ENCODE measurements at places on chromosomes 11 and 22.

DNA sequence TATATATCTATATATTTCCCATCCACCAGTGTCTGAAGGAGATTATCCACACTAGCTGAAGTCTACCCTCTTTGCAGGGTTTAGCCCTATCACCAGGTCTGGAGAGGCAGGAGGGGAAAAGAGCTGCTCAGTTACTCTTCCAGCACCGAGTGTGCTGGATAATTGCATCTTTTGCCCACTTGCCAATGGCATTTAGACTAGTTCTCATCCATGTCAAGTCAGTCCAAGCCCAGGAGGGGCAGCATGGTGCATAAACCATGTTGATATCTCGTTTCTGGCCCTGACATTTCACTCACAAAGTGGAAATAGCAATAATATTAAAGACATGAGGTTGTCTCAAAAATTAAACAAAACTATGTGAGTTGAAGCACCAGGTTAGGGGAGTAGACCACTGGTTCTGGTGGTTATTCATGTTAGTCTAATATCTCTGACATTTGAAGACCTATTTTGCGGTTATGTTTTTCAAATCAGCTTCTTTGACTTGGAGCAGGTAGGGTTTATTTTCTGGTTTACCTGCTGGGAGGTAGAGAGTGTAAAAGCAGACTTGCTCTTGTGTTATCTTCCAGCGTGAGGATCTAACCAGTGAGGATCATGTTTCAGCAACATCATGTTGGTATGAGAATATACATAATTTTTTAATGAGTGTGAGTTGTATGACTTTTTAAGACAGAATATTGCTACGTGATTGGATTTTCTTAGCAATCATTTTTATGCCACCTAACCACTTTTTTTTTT lies 273.2 kb upstream of the KIRREL3 start:
- no peak for DNase-seq

DNA sequence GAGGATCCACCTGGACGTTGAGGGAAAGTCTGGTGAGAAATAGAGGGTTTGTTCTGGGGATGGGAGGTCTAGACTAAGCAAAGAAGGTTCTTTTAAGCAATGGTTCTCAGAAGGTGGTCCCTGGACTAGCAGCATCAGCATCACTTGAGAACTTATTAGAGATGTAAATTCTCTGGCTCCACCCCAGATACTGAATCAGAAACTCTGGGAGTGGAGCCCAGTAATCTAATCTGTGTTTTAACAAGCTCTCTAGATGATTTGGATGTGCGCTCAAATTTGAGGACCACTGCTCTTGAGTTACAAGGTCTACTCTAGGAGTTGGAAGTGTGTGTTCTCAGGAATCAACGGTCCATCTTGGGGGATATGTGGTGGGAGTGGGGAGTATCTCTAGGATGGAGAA lies 3.3 kb upstream of the ABCG4 start:
- DNase-seq = no peak

GRCh38 chr11:82871646-82872045 lies 28.6 kb downstream of the PRCP start:
- no peak for DNase-seq

DNA sequence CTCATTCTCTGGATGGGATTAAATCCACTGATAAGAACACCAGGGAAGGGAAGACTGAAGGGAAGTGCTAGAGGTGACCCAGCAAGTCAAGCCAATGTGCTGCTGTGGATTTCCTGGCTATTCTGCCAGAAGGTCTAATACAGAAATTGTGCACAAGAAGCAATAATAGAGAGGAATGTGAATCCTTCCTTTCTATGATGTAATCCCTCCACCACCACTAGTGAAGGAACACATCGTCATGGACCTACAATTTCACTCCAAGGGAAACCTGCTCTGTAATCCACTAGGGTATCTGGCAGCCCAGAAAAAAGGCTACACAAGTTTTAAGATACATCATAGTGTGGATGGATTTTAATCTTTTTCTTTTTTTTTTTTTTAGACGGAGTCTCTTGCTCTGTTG lies 17.4 kb downstream of the LARGE2 start:
- DNase-seq = no peak

All from stimulated activated CD4-positive, alpha-beta T cell treated with anti-CD3 and anti-CD28 coated beads, Interleukin-4, amount 100 ng/mL, for 4 hours (primary cell).